Stimulated activated CD8-positive, alpha-beta memory T cell treated with anti-CD3 and anti-CD28 coated beads, Interleukin-7, amount 100 ng/mL, for 4 hours (primary cell): ENCODE measurements at places on chromosomes 5 and 9.

DNA sequence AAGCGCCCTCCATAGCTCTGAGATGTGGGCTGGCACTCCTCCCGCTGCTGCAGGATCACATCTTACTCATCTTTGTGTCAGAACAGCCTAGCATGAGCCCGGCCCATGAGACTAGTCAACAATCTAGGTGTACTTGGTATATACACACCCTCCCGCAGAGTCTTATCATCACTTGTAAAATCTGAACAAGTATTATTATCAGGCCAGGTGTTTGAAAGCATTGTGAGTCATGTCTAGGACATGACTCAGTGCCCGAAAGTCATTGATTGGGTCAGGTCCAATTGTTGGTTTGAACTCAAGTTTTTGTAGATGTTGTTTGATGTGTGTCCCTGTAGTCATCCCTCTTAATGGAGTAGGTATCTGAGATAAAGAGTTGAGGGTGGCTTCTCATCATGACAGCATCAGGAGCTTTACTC, 108.7 kb downstream of the CFAP90 start:
- DNase-seq = no peak

DNA sequence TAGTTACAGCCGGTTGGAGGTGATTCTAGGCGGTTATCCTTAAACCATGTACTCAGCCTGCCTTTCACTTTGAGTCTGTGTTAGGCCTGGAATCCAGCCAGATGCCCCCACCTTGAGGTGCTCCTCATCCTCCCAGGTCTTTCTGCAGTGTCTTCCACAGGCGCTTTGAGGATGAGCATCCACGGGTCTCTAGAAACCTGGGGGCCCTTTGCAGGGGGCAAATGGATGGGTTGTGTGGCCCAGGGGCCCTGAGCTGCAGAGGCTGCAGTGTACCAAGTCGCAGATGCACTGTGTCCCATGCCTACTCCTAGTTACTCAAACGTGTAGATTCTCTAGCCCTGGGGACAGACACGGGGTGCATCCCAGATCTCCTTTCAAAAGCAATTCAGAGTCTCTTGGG, 242.1 kb upstream of the IRX1 start:
- no peak for DNase-seq

DNA sequence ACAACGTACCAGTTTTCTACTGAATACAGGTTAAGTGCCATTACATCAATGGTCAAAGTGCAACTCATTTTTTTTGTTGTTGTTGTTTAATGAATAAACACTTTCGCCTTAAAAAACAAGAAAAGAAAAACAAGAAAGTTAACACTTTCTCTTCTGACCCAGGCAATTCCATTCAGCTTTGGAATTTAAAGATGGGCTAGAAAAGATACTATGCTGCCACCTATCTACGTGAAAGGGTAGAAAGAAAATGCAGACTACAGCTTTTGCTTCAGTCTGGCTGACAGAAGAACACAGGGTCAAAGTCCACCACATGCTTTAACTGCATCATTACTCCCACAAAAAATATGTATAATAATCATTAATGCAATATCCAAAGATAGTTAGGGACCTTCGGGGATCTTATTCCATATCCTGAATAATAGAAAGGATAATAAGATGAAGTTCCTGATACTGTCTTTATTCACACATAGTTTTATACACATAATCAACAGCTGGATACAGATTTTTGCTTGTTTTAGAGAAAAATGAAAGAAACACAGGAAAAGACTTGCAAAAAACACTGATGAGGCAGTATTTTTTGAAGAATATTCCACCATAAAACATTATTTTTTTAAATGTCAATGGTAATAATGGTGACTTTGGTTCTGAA, 40.4 kb downstream of the ZDHHC21 start:
- DNase-seq = no peak

- no peak for DNase-seq
These were observed 492.2 kb upstream of the ARRDC3 start for GRCh38 chr5:91875196-91875779.

- no peak for DNase-seq
These were observed 592.6 kb downstream of the PRELID2 start for GRCh38 chr5:145242551-145242950.
